ENCODE measurements at places on chromosomes 1 and 21.

DNA sequence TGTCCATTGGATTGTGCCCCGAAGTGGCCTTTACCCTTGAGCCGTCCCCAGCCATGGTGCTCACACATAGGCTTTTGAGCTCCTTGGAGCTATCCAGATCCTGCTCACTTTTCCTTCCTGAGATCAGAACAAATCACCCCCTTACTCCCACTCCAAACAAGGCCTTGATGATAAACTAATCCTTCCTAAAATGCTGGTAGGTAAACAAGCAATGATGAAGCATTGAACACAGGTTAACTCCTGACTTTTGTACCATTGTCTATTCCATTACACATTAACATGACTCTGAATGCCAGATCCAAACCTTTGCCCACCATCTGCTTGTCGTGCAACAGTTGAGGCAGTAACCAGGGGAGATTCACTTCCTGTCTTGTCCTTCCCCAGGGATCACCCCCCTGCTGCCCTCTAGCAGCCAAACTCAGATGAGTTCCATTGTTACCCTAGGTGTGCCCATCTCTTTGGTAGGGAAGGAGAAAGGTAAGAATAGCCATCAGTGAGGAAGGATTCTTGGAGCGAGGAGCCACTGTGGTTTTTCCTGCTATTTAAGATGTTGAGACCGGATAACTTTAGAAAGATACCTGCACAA is 79.5 kb upstream of the DNAJC6 start:
- DNase-seq = no peak

GRCh38 chr1:184370850-184371249 is 16.0 kb upstream of the C1orf21 start:
- no peak for DNase-seq

GRCh38 chr1:183808296-183809027 is 3.5 kb downstream of the RGL1 start:
- DNase-seq = no peak

DNA sequence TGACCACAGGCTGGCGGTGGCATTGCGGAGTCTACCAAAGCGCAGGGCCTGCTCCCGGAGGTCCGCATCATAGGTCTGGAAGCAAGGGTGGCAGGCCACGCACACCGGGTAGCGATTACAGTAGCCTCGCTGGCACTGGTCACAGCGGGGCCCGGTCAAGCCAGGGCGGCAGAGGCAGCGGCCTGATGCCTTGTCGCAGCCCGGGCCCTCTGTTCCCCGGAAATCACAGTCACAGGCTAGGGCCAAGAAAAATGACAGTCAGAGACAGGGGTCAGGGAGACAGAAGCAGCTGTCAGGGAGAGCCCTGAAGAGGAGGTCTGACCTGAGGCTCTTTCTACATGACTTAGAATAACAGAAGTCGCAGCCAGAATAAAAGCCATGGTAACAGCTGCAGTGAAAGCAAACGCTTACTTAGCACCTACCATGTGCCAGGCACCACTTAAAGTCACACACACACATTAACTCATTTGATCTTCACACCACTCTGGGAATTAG is 26.4 kb downstream of the LAMB3 start:
- no peak for DNase-seq

DNA sequence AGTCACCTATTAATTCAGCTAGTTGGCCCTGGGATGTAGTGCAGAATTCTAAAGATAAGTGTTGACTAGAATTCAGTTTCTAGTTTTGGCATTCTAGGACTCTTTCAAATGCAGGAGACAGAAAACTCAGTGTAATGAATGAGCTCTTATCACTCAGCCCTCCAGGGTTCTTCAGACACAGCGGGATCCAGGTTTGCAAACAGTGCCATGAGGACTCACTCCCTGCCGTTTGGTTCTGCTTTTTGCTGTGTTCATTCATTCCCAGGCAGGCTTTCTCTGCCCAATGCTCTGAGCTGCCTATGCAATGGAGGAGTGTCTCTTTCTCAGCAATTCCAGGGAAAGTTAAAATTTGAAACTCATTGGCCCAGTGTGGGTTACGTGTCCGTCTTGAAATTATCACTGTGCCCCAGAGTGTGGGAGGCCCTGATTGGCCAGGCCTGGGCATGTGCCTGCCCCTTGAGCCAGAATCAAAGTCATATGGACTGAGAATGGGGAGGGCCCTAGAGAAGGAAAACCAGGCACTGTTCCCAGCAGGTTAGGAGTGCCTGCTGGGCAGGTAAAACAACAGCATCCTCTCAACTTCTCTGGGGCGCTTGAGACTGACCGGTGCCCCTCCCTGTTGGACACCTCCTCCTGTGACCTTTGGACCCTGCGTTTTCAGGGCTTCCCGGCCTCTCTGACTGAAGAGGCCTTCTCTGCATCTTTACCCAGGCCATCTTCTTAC is 43.4 kb downstream of the TMEM51 start:
- DNase-seq = no peak

- DNase-seq = no peak
Observed at GRCh38 chr21:36010801-36011200, 49.5 kb downstream of the SETD4 start.

GRCh38 chr1:54671985-54672608 is 30.5 kb downstream of the MROH7 start:
- DNase-seq = peak; percentile 66

GRCh38 chr1:30698401-30698981 is 24.9 kb downstream of the MATN1 start:
- DNase-seq = no peak

- no peak for DNase-seq
Observed at GRCh38 chr1:107181253-107181969, 40.6 kb downstream of the NTNG1 start.

DNA sequence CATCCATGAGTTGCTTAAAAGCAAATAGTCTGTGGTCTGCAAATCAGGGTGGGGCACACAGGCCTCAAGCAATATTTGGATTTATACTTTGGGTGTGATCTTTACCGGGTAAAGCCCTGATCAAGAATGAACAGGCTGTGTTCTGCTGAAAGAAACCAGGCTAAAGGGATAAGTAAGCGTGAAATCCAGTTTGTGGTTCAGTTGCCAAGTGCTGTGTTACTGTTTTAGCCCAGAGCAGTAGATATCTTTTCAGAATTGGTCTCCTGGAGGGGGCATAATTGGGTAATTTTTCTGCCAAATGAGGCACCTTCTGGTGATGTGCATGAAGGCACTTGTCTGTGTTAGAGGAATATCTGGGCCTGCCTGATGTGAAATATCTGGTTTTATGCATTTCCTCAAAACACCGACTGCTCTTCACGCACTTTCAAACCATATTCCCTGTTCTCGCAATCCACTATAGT is 21.4 kb downstream of the AIM2 start:
- no peak for DNase-seq

- no peak for DNase-seq
Observed at GRCh38 chr1:204319462-204319861, 40.3 kb downstream of the PLEKHA6 start.

DNA sequence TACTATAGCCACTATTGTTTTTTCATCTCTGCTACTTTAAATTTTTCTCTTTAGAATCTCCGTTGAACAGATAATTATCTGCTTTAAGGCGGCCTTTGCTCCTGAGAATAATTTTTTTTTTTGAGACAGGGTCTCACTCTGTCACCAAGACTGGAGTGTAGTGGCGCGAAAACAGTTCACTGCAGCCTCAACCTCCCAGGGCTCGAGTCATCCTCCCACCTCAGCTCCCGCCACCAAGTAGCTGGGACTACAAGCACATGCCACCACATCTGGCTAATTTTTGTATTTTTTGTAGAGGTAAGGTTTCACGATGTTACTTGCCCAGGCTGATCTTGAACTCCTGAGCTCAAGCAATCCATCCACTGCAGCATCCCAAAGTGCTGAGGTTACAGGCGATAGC is 28.6 kb downstream of the TRIT1 start:
- no peak for DNase-seq

GRCh38 chr1:177360791-177361190 is 190.0 kb downstream of the BRINP2 start:
- no peak for DNase-seq

DNA sequence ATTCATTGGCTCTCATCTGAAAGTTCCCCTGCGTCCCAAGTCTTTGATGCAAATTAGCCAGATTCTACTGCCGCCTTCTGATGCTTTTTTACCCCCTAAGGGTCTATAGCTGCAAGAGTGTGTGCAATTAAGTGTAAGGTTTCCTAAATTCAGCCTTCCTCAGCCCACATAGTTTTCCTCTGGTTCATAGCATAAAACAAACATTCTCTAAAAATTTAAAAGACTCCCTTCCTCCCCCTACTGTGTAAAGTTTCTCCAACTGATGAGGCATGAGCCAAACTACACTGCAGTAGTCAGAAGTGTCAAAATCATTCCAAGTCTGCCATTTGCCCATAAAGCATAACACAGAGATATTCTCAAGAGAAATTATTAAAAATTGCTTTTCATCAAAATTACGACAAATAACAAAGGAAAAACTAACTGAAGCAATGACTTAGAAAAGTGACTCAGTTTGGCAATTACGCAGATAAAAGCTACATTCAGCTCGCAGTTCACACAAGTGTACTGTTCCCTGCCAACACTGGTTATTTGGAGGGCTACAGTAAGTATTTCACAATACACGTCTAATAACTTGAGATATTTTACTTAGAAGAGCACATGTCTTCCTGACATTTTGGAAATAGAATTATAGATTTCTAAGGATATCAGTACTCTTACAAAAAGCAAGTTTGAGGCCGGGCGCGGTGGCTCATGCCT is 15.4 kb downstream of the KCNH1 start:
- DNase-seq = no peak

- no peak for DNase-seq
Observed at GRCh38 chr21:34771512-34772028, 102.8 kb downstream of the CLIC6 start.

GRCh38 chr1:184629266-184629665 is 125.4 kb downstream of the EDEM3 start:
- DNase-seq = no peak

DNA sequence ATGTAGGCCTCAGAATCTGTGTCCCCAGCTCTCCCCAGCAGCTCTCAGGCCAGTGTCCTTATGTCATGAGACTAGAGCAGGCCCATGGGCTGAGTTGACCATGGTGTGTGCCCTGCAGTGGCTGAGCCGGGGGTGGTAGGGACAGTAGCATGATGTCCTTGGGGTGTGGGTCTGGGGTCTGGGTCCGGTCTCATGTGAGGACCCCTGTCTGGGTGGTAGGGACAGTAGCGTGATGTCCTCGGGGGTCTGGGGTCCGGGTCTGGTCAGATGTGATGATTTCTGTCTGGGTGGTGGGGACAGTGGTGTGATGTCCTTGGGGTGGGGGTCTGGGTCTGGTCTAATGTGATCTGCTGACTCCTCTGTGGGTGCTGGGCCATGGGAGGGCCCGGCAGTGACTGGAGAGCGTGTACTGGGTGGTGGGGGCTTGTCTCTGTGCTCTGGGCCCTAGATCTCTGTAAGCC is 64.5 kb downstream of the OBSCN start:
- no peak for DNase-seq

GRCh38 chr1:41773144-41773591 is 145.6 kb downstream of the HIVEP3 start:
- no peak for DNase-seq

DNA sequence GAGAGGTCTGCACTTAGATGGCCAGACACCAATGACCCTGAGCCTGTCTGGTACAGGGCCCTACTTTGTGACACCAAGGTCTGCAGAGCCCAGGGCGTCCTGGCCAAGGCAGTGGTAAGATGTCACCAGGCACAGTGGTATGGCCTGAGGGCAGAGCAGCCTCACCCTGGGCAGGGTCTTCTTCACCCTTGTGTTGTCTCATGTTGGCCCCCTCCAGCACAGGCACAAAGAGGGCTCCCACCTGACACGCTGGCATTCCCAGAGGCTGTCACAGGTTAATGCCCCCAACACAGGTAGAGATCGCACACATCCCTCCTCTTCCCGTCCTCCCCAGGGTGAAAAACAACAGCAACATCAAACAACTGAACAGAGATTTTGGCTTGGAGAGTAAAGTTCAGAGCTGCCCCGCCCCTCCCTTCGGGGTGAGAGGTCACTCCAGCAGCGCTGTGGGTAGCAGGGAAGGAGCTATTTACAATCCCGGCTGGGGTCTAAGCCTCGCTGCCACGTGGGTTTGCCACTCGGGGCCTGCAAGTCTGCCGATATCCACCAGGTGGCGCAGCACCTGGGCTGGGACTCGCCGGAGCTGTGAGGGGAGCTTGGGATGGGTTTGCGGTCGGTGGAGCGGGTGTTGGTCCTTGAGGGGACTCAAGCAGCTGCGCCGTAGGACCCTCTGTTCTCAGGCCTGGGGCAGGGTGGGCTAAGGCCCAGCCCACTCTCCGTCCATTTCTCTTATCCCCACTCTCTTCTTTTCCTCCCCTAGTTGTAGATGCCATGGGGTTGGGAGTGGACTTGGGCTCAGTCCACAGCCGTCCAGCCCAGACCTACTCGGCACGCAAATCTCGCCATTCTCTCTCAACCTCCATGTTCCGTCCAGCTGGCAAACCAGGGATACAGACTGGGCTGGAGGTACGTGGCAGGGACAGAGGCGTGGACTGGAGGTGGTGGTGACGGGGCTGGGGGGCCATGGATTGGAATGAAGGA is 12.7 kb downstream of the EFNA3 start:
- peak; percentile 76 for DNase-seq

- DNase-seq = no peak
Observed at GRCh38 chr1:204046346-204046745, 26.6 kb upstream of the SOX13 start.

GRCh38 chr1:106608841-106609240 is 447.6 kb upstream of the PRMT6 start:
- no peak for DNase-seq

- DNase-seq = no peak
Observed at GRCh38 chr1:84434801-84435549, 36.7 kb downstream of the DNASE2B start.

DNA sequence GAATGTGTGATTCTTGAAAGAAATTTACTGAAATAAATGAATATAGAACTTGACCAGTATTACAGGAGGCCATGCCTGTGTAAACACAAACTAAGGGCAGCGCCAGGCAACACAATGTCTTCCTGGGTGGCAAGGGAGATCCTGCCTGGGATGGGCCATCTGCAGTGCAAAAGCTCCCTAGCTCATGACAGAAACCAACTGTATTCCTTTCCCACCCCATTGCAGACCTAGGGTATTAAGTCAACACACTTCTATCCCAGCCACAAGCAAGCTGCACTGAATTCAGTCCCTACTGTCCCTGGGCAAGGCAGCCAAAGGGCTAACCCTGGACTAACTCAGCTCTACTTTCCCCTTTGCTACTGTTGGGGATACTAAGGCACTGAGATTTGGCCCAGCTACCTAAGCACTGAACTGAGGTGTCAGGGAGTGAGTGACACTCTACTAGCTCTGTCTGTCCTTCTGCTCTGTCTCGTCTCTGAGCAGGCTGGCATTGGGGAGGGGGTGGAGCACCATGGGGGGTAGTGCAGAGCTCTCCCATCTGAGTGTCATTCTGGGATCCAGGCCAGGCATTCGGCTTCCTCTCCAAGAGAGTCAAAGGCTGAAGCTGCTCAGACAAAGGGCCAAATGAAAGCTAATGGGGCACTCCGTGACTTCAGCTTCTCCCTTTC is 2.5 kb downstream of the INKA2 start:
- no peak for DNase-seq
